ENCODE measurements at places on chromosomes 5 and 9. TPM values are rescaled to one million over a fixed set of nuclear protein-coding genes. Genes with fewer than 3 reads are reported as not detected.

The ACTBL2 gene
- not detected for polyA plus RNA-seq

The SMIM33 gene
- polyA plus RNA-seq = not detected

The HAPLN1 gene
- polyA plus RNA-seq = 0.06 TPM

GRCh38 chr9:134688661-134689320 lies 47.2 kb downstream of the COL5A1 start:
- no peak for DNase-seq

DNA sequence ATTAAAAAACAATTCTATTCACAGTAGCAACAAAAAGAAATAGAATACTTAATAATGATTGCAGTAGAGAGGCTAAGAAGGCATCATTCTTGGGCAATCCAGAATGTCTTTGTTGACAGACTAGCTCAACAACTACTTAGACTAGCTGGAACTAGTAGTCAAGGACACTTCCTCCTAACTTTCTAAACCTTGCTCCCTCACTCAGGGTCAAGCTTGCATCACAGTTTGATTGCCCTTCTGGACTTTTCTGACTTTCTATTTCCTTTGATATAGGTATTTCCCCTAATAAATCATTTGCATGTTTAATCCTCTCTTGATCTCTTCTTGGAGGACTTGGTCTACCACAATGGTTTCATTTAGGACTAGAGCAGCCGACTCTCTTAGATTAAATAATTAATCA lies 1107.9 kb downstream of the PTPRD start:
- no peak for DNase-seq

DNA sequence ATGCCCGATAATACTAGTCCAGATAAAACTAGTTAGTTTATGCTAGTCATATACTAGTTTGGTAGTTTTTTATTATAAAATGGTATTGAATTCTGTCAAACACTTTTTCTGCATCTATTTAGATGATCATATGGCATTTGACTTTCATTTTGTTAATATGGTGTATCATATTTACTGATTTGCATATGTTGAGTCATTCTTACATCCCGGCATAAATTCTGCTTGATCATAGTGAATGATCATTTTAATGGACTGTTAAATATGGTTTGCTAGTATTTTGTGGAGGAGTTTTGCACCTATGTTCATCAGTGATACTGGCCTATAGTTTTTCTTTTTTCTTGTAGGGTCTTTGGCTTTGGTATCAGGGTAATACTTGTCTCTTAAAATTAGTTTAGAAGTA lies 365.6 kb downstream of the TAF11L14 start:
- DNase-seq = no peak

DNA sequence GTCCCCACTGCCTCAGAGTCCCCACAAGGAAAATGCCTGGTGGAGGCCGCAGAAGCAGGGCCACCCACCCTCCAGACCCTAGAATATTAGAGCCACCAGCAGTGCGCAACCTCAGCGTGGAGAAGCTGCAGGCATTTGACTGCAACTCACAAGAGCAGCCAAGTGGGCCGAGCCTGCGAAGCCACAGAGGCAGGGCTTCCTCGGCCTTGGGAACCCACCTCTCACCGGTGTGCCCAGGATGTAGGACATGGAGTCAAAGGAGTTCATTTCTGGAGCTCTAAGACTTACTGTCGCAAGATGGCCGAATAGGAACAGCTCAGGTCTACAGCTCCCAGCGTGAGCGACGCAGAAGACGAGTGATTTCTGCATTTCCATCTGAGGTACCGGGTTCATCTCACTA lies 397.9 kb upstream of the PIK3R1 start:
- DNase-seq = no peak

GRCh38 chr5:28249771-28250415 lies 1211.5 kb upstream of the CDH9 start:
- peak; percentile 3 for DNase-seq

DNA sequence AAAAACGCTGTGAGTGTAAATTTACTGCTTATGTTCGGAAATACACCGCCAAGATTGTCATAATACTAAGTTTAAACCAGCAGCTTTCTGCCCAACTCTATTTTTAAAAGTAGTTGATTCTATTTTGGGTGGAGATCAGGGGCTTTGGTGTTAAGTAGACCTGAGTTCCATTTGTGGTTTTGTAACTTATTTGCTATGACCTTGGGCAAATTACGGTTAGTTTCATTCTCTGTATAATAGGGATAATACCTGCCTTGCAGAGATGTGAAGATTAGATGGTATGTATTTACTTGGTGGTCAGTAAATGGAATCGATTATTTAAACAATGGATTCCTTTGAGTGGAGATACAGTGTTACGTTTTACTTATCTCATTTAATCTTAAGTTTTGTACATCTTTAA lies 1.6 kb downstream of the RAD23B start:
- DNase-seq = no peak

DNA sequence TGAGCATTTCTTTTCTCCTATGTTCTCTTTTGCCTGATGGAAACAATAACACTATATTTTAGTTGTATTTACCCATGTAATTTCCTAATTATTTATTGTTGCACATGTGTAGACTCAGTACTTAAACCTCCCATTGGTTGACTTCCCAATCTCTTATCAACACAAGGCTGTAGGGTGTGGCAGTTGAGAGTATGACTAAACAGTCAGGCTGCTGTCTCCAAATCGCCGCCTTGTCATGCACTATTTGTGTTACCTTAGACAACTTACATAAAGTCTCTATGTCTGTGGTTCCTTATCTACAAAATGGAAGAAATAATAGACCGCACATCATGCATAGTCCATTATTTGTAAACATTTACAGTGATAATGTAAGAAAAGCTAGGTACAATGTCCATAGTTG lies 68.9 kb upstream of the EFNA5 start:
- DNase-seq = no peak

GRCh38 chr5:135832941-135833920 lies 1.2 kb upstream of the SLC25A48 start:
- DNase-seq = no peak

DNA sequence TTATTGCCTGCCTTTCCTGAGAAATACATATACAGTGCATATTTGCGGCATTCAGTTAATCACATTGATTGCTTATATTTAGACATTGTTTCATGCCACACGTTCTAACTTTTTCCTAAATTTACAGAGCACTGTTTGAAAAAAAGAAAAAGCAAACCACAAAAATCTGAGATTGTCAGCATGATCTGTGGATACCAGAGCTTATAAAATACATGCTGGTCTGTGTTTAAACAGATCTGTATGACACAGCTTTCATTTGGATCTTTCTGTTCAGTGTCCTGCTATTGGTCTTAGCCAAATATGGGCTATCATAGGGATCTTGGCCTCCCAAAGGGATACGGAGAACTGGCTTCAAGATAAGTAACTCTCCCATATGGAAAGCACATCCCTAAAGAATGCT lies 20.2 kb downstream of the ALDH1A1 start:
- no peak for DNase-seq

- no peak for DNase-seq
These were observed 95.4 kb upstream of the DAB2 start for GRCh38 chr5:39520232-39520572.

Measured in kidney (tissue), 22 donors.